ENCODE measurements at places on chromosomes 16 and 17. TPM values are rescaled to one million over a fixed set of nuclear protein-coding genes. Genes with fewer than 3 reads are reported as not detected.

TM4SF5 gene
- not detected for total RNA-seq

STX1B gene
- total RNA-seq: 31.6 TPM

WSB1 gene
- total RNA-seq: 747 TPM

CYGB gene
- 1.3 TPM for total RNA-seq

VPS25 gene
- 24.4 TPM for total RNA-seq

KRT24 gene
- total RNA-seq: not detected

OR3A3 gene
- not detected for total RNA-seq

SLC52A1 gene
- not detected for total RNA-seq

PSMC5 gene
- 35.4 TPM for total RNA-seq

FNDC8 gene
- total RNA-seq: not detected

MFAP4 gene
- 1.3 TPM for total RNA-seq

HSPB9 gene
- total RNA-seq: not detected

HAS3 gene
- 9.7 TPM for total RNA-seq

PCGF2 gene
- 15.7 TPM for total RNA-seq

ZNF174 gene
- 12.2 TPM for total RNA-seq

PDPR gene
- total RNA-seq: 23.5 TPM

SEZ6 gene
- 105 TPM for total RNA-seq

KRTAP4-5 gene
- not detected for total RNA-seq

PPP1R27 gene
- not detected for total RNA-seq

ADGRG1 gene
- 75.1 TPM for total RNA-seq

TP53TG3 gene
- not detected for total RNA-seq

ITGAD gene
- total RNA-seq: not detected

NPIPA5 gene
- total RNA-seq: 8.1 TPM

CASKIN1 gene
- total RNA-seq: 39.8 TPM

HOXB6 gene
- total RNA-seq: not detected

TSPOAP1 gene
- total RNA-seq: 91.7 TPM

GNAO1 gene
- total RNA-seq: 163 TPM

CD300LB gene
- total RNA-seq: not detected

PIPOX gene
- 4.7 TPM for total RNA-seq

ZP2 gene
- not detected for total RNA-seq

CARD14 gene
- 0.31 TPM for total RNA-seq

PSMB3 gene
- total RNA-seq: 104 TPM

MYL4 gene
- 1.6 TPM for total RNA-seq

MLKL gene
- total RNA-seq: 0.63 TPM

DYNLRB2 gene
- 1.6 TPM for total RNA-seq

BOLA2B gene
- total RNA-seq: 16.9 TPM

ZNF385C gene
- 0.31 TPM for total RNA-seq

MSI2 gene
- total RNA-seq: 81.7 TPM

NTN1 gene
- 4.7 TPM for total RNA-seq

MAP2K6 gene
- 47.3 TPM for total RNA-seq

GRIN2A gene
- 18.5 TPM for total RNA-seq

P2RX5 gene
- 6.9 TPM for total RNA-seq

IL32 gene
- total RNA-seq: 1.6 TPM

SLC22A31 gene
- total RNA-seq: not detected

KRTAP4-1 gene
- not detected for total RNA-seq

FOXN1 gene
- total RNA-seq: not detected

LPO gene
- total RNA-seq: not detected

All from parietal lobe (tissue), 2 donors.